ENCODE measurements at places on chromosomes 5 and 9.

- H3K4me3 ChIP-seq: no peak overlapping the region
- no peaks in the 10 kb centered on the region for H3K27me3 ChIP-seq
- no peak for DNase-seq
Measured at GRCh38 chr5:153676406-153676805, 185.9 kb downstream of the GRIA1 start.

DNA sequence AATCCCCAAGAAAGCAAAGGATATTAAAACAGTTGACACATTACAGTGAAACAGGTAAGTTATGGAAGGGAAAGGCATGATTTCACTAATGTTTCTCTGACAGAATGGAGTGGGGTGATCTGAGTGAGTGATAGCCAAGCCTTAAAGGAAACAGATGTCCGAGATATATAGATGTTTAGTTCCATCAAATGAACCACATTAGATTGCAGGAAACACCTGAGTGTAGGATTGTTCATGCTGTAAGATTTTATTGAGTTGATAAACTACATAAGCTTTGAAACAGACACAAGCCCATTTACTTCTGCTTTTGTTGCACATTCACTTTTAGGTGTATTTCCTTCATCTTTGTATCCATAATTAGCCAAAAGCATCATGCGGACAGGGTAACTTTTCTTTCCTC is 167.1 kb upstream of the PPP1R2B start:
- no peaks in the 10 kb centered on the region for H3K27me3 ChIP-seq
- DNase-seq: no peak
- peaks cover 2% of the 10 kb centered on the region for H3K4me1 ChIP-seq
- H3K36me3 ChIP-seq: no peaks in the 10 kb centered on the region

DNA sequence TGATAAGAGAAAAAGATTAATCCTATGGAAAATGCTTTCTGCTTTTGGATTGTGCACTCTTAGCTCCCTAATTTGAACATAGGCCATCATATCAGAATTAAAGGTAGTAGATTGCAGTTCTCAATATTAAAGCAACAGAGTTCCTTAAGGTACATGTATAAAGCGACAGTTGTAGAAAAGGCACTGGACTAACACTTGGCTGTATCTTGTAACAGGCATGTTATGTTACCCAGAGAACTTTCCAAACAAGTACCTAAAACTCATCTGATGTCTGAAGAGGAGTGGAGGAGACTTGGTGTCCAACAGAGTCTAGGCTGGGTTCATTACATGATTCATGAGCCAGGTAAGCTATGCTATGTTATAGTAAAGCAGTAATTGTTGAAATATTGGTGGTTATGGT is 3.3 kb upstream of the SECISBP2 start:
- no peak for DNase-seq
- no peaks in the 10 kb centered on the region for H3K4me1 ChIP-seq
- H3K27ac ChIP-seq: no peak overlapping the region
- no peak overlapping the region for H3K4me3 ChIP-seq
- no peaks in the 10 kb centered on the region for H3K27me3 ChIP-seq

DNA sequence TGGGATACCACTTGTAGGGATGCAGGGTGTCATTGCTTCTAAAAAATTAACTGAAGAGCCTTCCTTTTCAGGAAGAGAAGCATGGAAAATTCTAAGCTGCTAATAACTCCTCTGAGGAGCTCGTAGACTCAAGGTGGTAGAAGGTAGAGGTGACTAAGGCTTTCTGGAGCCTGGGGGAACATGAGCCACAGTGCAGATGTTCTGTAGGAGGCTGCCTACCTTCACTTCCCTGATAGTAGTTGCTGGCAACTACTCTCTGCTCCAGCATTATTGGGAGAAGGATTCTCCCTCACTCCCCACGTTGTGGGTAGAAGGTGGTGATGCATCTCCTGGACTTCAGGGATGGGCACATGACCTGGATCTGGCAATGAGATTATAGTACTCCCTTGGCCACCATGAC is 86.7 kb upstream of the STARD4 start:
- H3K27ac ChIP-seq: no peak overlapping the region
- no peak for DNase-seq
- no peaks in the 10 kb centered on the region for H3K27me3 ChIP-seq
- no peaks in the 10 kb centered on the region for H3K4me1 ChIP-seq

DNA sequence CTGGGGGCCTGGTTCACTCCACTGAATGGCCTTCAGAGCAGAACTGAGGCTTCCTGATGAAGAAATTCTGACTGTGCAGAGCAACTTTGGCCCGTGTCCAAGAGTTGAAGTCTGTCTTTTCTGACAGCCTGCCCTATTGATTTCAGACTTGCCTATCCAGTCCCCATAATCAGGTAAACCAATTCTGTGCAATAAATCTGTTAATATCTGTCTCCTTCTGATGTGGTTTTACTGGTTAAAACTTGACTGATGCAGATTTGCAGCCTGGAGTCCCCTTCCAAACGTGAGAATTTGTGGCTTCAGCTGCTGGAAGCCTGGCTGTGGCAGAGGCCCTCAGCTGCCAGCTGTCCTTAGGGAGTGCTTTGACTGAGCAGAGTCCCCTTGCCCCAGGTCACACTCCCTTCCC is 283.9 kb upstream of the ANKRD55 start:
- no peaks in the 10 kb centered on the region for H3K36me3 ChIP-seq
- H3K27me3 ChIP-seq: no peaks in the 10 kb centered on the region
- peaks cover 18% of the 10 kb centered on the region for H3K4me1 ChIP-seq
- no peak overlapping the region for H3K4me3 ChIP-seq
- DNase-seq: no peak

GRCh38 chr5:13609504-13609903 is 335.0 kb downstream of the DNAH5 start:
- H3K36me3 ChIP-seq: no peaks in the 10 kb centered on the region
- no peaks in the 10 kb centered on the region for H3K4me1 ChIP-seq
- H3K27ac ChIP-seq: no peak overlapping the region
- no peak overlapping the region for H3K4me3 ChIP-seq

DNA sequence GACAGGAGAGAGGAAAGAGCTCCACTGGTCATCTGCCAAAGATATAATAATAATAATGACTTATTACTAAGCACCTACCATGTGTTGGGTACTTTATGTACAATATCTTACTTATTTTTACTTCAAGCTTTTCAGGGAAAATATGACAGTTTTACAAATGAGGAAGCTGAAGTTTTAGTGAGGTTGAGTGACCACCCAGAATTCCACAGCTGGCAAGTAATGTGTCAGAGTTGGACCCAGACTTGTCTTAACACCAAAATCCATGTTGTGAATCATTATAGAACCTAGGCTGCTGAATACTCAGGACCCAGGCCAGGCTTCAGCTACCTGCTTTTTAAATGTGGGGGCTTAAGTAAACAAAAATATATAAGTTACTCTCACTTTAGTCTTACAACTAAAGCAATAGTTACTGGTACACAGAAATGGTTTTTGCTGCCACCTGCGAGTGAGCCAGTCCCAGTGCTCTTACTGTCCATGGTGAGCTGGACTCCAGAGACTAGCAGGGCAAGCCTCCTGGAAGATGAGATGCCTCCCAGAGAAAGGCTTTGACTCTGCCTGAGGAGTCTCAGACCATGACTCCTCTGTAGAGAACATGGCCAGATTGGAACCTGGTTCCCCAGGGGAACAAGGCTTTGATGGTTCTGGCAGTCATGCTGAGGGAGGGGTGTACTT is 29.9 kb downstream of the RUSC2 start:
- no peaks in the 10 kb centered on the region for H3K27me3 ChIP-seq
- DNase-seq: peak; percentile 12
- H3K4me1 ChIP-seq: peaks cover 49% of the 10 kb centered on the region
- H3K4me3 ChIP-seq: no peak overlapping the region
- H3K36me3 ChIP-seq: no peaks in the 10 kb centered on the region

- H3K4me3 ChIP-seq: no peak overlapping the region
- no peak for DNase-seq
- H3K27ac ChIP-seq: no peak overlapping the region
- no peaks in the 10 kb centered on the region for H3K27me3 ChIP-seq
- H3K36me3 ChIP-seq: no peaks in the 10 kb centered on the region
Measured at GRCh38 chr9:117374076-117374725, 40.7 kb downstream of the ASTN2 start.

GRCh38 chr9:103193992-103194391 is 198.9 kb downstream of the CYLC2 start:
- H3K27me3 ChIP-seq: no peaks in the 10 kb centered on the region
- no peak for DNase-seq
- no peaks in the 10 kb centered on the region for H3K4me1 ChIP-seq
- H3K36me3 ChIP-seq: no peaks in the 10 kb centered on the region
- H3K4me3 ChIP-seq: no peak overlapping the region
